ENCODE measurements at places on chromosomes 16 and 17.

DNA sequence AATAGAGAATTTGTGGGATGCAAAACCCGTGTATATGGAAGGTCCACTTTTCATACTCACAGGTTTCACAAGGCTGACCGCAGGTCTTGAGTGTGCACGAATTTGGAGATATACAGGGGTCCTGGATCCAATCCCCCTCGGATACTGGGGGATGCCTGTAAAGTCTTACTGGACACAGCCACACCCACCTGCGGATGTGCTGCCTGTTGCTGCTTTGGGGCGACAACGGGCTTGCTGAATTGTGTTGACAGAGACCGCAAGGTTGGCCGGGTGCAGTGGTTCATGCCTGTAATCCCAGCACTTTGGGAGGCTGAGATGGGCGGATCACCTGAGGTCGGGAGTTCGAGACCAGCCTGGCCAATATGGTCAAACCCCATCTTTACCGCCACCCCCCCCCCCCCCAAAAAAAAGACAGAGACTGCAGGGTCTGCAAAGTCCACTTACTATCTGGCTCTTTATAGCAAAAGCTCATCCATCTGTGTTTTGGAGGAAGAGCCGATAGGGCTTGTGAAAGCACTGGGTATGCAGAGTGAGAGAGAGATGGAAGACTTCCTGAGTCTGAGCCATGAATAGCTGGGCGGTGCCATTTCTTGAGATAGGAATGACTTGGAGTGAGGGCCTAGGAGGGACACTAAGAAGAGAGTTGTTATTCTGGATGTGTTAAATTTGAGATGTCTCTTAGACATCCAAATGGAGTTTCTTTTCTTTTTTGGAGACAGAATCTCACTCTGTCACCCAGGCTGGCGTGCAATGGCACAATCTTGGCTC lies 6.4 kb upstream of the COG1 start:
- no peak for DNase-seq

DNA sequence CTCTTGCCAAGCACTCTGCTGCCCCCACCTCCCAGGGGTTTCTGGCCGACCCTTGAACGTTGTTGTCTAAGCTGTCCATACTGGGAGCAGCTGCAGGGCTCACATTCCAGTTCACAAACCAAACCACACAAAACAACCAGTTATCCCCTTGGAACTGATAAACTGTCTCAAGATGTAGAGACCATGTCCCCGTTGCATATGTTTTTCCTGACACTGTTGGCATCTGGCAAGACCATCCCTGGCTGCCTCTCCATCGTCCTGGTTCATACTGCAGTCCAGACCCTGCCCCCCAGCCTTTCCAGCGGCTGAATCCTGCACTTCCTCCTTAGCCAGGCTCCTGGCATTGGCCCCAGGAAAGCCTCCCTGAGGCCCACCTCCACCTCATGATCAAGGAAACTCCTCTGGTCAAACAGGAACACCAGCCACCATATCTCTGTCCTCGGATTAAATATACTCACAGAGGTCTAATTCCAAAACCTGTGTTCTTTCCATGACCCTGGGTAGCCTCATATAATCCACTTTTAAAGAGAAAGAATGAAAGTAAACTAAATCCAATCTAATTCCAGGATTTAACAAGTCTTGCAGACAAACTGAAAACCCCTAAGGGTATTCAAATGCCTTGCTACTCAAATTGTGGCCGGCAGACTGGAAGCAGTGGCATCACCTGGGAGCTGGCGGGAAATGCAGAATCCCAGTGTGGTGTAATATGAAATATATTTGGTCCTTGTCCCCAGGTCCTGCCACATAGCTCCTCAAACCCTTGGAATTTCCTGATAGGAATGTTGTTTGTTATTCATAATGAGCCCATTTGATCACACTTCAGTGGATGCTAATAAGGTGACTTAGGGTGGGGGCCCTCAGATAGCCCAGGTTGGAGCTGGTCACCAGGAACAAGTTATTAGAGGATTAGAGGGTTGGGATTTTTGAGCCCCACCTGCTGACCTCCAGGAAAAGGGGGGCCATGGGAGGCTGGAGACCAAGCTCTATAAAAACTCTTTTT lies 14.2 kb downstream of the GAS7 start:
- no peak for DNase-seq

GRCh38 chr16:3819746-3820724 lies 60.5 kb downstream of the CREBBP start:
- peak; percentile 73 for DNase-seq

- peak; percentile 53 for DNase-seq
Measured at GRCh38 chr16:3152027-3152276, 17.1 kb downstream of the ZNF213 start.

GRCh38 chr16:714558-715476 lies at the start of gene METRN:
TSS of gene METRN (plus strand) at chr16:715118. CDS start at chr16:715290, 172 bp downstream.
- peak; percentile 93 for DNase-seq

DNA sequence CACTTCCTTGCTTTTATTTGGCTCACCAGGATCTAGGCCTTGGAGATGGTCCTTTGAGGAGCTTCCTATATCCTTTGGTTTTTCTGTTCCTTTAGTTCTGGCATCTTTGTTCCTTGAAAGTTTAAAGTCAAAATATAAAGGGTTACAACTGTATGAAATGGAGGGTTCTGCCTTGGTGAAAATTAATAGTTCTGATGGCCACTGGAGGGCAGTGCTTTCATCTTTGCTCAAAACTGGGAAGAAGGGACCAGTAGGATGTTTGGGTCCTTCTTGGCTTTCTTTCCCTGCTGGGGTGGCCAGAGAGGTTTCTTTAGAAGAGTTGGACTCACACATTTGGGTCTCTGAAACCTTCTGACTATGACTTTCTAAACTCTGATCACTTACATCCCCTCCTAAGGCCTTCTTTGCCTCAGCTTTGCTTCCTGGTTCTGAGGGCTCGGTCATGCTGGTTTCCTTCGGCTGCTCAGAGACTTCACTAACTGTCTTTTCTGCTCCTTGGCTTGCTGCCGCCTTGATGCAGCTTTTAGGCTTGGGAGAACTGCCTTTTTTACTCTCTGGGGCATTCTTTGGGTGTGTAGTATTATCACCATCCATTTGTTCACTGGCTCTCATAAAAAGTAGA lies 10.9 kb upstream of the ITGA2B start:
- DNase-seq, result no peak

- DNase-seq, result no peak
Measured at GRCh38 chr16:29770250-29770929, 7.7 kb upstream of the ZG16 start.

GRCh38 chr16:46583036-46583435 lies 38.1 kb downstream of the SHCBP1 start:
- no peak for DNase-seq

- DNase-seq, result peak; percentile 9
Measured at GRCh38 chr17:37179893-37180292, 195.9 kb upstream of the C17orf78 start.

DNA sequence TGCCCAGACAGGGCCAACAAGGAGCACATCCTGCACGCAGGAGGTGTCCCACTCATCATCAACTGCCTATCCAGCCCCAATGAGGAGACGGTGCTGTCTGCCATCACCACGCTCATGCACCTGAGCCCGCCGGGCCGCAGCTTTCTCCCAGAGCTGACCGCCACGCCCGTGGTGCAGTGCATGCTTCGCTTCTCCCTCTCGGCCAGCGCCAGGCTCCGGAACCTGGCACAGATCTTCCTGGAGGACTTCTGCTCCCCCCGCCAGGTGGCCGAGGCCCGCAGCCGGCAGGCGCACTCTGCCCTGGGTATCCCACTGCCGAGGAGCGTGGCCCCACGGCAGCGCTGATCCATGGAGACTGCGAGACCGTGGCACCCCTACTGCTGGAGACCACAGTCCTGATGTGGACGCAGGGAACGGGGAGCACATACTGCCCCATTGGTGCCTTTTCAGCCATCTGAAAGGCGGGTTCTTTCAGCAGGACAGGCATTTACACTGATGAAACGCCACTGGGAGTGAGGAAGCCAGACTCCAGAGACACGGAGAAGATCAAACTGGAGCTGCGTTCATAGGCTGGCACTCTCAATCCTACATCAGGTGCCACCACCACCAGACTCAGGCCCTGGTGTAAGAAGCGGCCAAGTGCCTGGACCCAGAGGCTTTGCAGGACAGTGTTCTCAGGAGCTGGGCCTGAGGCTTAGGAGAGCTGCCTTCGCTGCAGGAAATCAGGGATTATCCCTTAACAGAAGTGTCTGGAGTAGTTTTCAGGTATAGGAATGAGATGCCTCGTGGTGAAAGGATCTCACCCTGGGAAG lies 2.6 kb downstream of the NT5C start:
- DNase-seq, result no peak

All from LoVo (cell line).